Activated B cell treated with CpG ODN at 0.5 μM for 24 hours (primary cell): ENCODE measurements at places on chromosomes 13 and 19. TPM values are rescaled to one million over a fixed set of nuclear protein-coding genes. Genes with fewer than 3 reads are reported as not detected.

DNA sequence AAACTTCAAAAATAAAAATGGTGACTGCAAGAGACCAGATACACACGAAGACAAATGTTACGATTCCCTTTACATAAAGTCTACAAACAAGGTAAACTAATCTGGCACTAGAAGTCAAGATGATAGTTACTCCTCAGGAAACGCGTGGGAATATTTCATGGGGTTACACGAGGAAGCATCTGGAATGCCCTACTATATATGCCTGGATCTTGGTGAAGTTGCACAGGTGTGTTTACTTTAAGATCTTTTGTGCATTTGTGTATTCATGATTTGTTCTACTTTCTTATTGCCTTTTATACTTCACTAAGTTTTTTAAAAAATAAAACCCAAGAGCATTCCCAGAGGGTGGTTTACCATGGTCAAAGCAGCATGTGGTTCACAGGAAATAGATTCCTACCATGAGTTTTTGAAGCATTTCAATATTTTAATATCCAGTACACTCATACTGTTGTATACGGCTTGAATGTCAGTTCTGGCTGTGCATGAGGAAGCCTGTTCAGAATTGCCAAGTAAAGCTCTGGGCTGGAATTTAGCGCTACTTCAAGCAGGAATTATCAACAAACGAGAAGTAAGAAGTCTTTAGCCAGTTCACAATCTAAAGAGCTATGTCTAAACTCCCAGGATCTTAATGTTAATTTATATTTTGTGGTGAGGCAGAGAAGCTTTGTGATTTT is 239.8 kb upstream of the KLHL1 start:
- H3K36me3 ChIP-seq, result no peaks in the 10 kb centered on the region
- H3K27me3 ChIP-seq, result no peaks in the 10 kb centered on the region
- H3K27ac ChIP-seq, result no peak overlapping the region

FLT3LG gene
- 15.4 and 17.7 TPM in 2 replicates for total RNA-seq

C19orf38 gene
- total RNA-seq, result 0.62 and 1.0 TPM in 2 replicates

BEST2 gene
- not detected in 2 replicates for total RNA-seq

LIM2 gene
- total RNA-seq, result not detected in 2 replicates

GRCh38 chr19:5916181-5916708 is 2.2 kb downstream of the CAPS start:
- no peaks in the 10 kb centered on the region for H3K4me1 ChIP-seq
- H3K27ac ChIP-seq, result no peak overlapping the region
- H3K36me3 ChIP-seq, result peaks cover 56% of the 10 kb centered on the region
- no peaks in the 10 kb centered on the region for H3K27me3 ChIP-seq

DNA sequence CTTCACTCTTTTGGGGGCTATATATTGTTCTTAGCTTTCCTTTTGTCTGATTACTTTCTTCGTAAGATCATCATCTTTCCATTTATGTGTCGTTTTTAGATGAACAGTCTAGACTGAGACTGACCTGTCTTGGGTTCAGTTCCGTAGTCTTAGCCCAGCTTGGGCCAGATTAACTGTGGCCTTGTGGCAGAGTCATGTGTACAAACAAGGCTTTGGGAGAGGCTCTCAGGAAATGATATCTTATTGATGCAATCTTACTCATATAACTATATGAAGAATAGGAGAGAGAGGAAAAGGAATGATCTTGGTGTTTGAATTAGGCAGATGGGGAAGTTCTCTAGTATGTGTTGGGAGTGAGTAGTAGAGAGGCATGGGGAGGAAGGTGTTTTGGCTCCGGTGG is 6.8 kb upstream of the ERCC5 start:
- no peaks in the 10 kb centered on the region for H3K4me1 ChIP-seq
- no peaks in the 10 kb centered on the region for H3K36me3 ChIP-seq
- no peak overlapping the region for H3K4me3 ChIP-seq
- no peaks in the 10 kb centered on the region for H3K27me3 ChIP-seq

DNA sequence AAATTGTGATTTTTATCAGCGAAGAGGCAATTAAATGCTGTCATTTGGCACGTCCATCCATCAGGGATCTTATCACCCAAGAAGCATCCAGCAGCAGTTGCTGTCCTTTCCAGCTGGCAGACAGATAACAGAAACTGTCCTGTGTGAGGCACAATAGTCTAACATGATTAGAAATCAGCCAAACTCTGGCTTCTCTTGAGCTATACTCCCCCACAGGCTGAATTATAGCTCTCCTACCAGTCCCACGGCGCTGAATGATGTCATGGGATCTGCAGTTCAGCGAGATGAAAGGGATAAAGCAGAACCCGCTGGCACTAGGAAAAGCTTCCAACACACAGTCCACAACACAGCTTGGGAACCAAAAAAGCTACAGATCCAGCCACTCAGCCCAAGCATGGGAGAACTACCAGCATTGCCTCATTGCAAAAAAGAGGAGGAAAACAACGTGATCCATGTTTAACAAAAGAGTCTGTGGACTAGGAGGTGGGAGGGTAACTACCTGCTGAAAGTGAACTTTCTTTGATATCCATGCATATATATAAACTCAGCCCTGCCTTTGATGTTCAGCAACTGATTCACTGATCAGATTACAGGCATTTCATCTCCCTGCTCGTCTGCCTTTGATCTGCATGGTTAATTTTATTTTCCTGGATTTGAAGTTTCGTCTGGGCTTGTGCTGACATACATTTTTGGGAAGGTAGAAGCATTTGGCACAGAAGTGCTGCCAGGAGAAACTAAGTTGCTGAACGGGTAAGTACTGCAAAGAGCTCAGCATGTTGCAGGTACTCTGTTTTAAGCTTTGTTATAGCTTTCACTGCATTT is at the start of gene TNFRSF19:
Gene TNFRSF19 (plus strand): TSS at position 314 of the 822 bp plus-strand sequence. CDS start 19,772 bp downstream, outside the sequence.
- H3K36me3 ChIP-seq, result no peaks in the 10 kb centered on the region
- H3K4me3 ChIP-seq, result no peak within 1 kb of the TSS
- DNase-seq, result no peak
- peaks cover 2% of the 10 kb centered on the region for H3K4me1 ChIP-seq
- no peak within 1 kb of the TSS for H3K27ac ChIP-seq

- no peaks in the 10 kb centered on the region for H3K27me3 ChIP-seq
- H3K36me3 ChIP-seq, result no peaks in the 10 kb centered on the region
- H3K4me3 ChIP-seq, result no peak overlapping the region
- no peak overlapping the region for H3K27ac ChIP-seq
These were observed 34.3 kb downstream of the URI1 start for GRCh38 chr19:29976151-29976943.

- no peak overlapping the region for H3K27ac ChIP-seq
- peak overlapping the region; percentile 13 for H3K4me3 ChIP-seq
- no peaks in the 10 kb centered on the region for H3K27me3 ChIP-seq
These were observed 5.6 kb downstream of the ZAR1L start for GRCh38 chr13:32309312-32310133.

- H3K4me1 ChIP-seq, result peaks cover 2% of the 10 kb centered on the region
- no peak overlapping the region for H3K27ac ChIP-seq
- peaks cover 6% of the 10 kb centered on the region for H3K27me3 ChIP-seq
- H3K4me3 ChIP-seq, result no peak overlapping the region
- H3K36me3 ChIP-seq, result no peaks in the 10 kb centered on the region
These were observed 43.7 kb downstream of the NUMBL start for GRCh38 chr19:40646743-40647254.

- no peaks in the 10 kb centered on the region for H3K4me1 ChIP-seq
- DNase-seq, result no peak
- no peak overlapping the region for H3K4me3 ChIP-seq
- H3K36me3 ChIP-seq, result no peaks in the 10 kb centered on the region
These were observed 708.1 kb upstream of the ARGLU1 start for GRCh38 chr13:107275945-107276614.

- H3K27me3 ChIP-seq, result no peaks in the 10 kb centered on the region
- no peak overlapping the region for H3K27ac ChIP-seq
- H3K36me3 ChIP-seq, result no peaks in the 10 kb centered on the region
- no peaks in the 10 kb centered on the region for H3K4me1 ChIP-seq
- H3K4me3 ChIP-seq, result no peak overlapping the region
These were observed 840.1 kb upstream of the SLITRK5 start for GRCh38 chr13:86831084-86831483.

DNA sequence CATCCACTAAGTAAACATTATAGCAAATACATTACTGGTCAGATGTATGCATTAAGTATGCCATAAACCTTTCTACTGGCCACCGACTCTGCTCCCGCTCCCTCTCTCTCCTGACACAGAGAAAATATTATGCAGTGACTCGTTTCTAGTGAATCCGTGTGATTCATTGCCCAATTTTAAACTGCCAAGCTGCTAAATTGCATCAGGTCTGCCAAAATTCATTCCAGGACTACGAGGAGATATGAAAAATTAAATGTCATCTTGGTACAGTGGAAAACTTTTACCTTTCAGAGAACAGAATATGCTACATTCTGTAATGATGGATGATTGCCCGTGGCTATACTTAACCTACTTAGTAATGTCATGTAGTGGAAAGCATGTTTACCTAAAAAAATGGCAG is 368.8 kb upstream of the TSHZ3 start:
- H3K27ac ChIP-seq, result no peak overlapping the region
- no peak overlapping the region for H3K4me3 ChIP-seq
- H3K36me3 ChIP-seq, result no peaks in the 10 kb centered on the region
- no peaks in the 10 kb centered on the region for H3K4me1 ChIP-seq
- DNase-seq, result no peak
- no peaks in the 10 kb centered on the region for H3K27me3 ChIP-seq

GRCh38 chr13:40895227-40896184 is 106.1 kb downstream of the SLC25A15 start:
- peaks cover 14% of the 10 kb centered on the region for H3K4me1 ChIP-seq
- peaks cover 9% of the 10 kb centered on the region for H3K36me3 ChIP-seq
- DNase-seq, result no peak
- H3K4me3 ChIP-seq, result no peak overlapping the region

IQCN gene
- total RNA-seq, result 15.6 and 17.8 TPM in 2 replicates

- no peak for DNase-seq
- no peak overlapping the region for H3K27ac ChIP-seq
- H3K27me3 ChIP-seq, result peaks cover 11% of the 10 kb centered on the region
- H3K36me3 ChIP-seq, result no peaks in the 10 kb centered on the region
- H3K4me3 ChIP-seq, result no peak overlapping the region
These were observed 28.8 kb upstream of the TUBGCP3 start for GRCh38 chr13:112616586-112617362.

KIR2DL4 gene
- total RNA-seq, result not detected in 2 replicates

- DNase-seq, result no peak
- H3K27me3 ChIP-seq, result peaks cover 3% of the 10 kb centered on the region
- no peak overlapping the region for H3K4me3 ChIP-seq
- no peak overlapping the region for H3K27ac ChIP-seq
- H3K36me3 ChIP-seq, result no peaks in the 10 kb centered on the region
- no peaks in the 10 kb centered on the region for H3K4me1 ChIP-seq
These were observed 546.3 kb downstream of the MYO16 start for GRCh38 chr13:109175666-109176065.

IZUMO4 gene
- total RNA-seq, result 73.0 and 78.6 TPM in 2 replicates

GRCh38 chr13:75372517-75372916 is 109.5 kb downstream of the TBC1D4 start:
- no peaks in the 10 kb centered on the region for H3K27me3 ChIP-seq
- no peak overlapping the region for H3K27ac ChIP-seq
- H3K4me3 ChIP-seq, result no peak overlapping the region
- no peaks in the 10 kb centered on the region for H3K36me3 ChIP-seq

DNA sequence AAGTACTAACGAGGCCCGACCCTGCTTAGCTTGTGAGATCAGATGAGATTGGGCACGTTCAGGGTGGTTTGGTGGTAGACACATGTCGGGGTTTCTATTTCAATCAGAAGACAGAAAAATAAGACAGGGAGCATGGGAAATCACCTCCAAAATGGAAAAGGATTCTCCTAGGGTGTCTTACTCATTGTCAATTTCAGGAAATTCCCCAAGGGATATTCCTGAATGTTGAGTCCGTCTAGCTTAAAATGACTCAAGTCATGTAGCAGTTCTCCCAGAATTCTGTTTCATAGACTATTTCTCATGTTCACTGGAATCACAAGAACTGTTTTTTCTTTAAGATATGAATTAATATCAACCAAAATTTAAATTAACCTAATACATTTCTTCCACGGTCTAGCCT is 380.1 kb downstream of the EFNB2 start:
- no peak for DNase-seq
- H3K36me3 ChIP-seq, result no peaks in the 10 kb centered on the region
- no peaks in the 10 kb centered on the region for H3K4me1 ChIP-seq
- no peak overlapping the region for H3K27ac ChIP-seq

PTH2 gene
- total RNA-seq, result not detected in 2 replicates

DNA sequence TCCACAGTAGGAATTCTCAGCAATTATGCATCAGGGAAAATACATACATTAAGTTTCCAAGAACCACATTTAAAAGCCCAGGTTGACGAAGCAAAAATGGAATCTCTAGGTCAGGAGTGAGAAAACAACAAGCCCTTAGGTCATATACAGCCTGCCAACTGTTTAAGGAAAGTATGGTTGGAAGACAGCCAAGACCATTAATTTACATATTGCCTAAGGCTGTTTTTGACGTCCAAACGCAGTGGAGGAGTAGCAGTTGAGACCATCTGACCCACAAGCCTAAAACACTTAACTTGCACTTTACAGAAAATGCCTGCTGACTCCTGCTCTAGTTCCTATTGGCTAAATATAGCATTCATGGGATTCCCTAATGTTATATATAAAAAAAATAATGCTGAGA is 299.0 kb downstream of the ITGBL1 start:
- DNase-seq, result no peak
- H3K27me3 ChIP-seq, result peaks cover 5% of the 10 kb centered on the region
- no peak overlapping the region for H3K4me3 ChIP-seq
- H3K4me1 ChIP-seq, result no peaks in the 10 kb centered on the region
- no peak overlapping the region for H3K27ac ChIP-seq
- H3K36me3 ChIP-seq, result no peaks in the 10 kb centered on the region

- H3K27me3 ChIP-seq, result peaks cover 22% of the 10 kb centered on the region
- no peaks in the 10 kb centered on the region for H3K36me3 ChIP-seq
- no peak overlapping the region for H3K27ac ChIP-seq
- DNase-seq, result no peak
- no peaks in the 10 kb centered on the region for H3K4me1 ChIP-seq
These were observed 2.1 kb downstream of the IFNL2 start for GRCh38 chr19:39270036-39270871.

UBE2L5 gene
- total RNA-seq, result 0.24 and 0.42 TPM in 2 replicates

GRCh38 chr19:29454109-29454508 is 71.7 kb upstream of the VSTM2B start:
- no peaks in the 10 kb centered on the region for H3K36me3 ChIP-seq
- H3K27me3 ChIP-seq, result no peaks in the 10 kb centered on the region
- H3K27ac ChIP-seq, result no peak overlapping the region
- no peak for DNase-seq

KLHL1 gene
- not detected in 2 replicates for total RNA-seq

GRCh38 chr19:13530720-13531119 is 24.4 kb upstream of the CACNA1A start:
- peaks cover 23% of the 10 kb centered on the region for H3K27me3 ChIP-seq
- no peak for DNase-seq
- H3K4me3 ChIP-seq, result no peak overlapping the region
